NT2/D1 (cell line): ENCODE measurements at places on chromosomes 7 and 10.

GRCh38 chr7:128727239-128727638, 11.9 kb upstream of the CALU start:
- DNase-seq = no peak

DNA sequence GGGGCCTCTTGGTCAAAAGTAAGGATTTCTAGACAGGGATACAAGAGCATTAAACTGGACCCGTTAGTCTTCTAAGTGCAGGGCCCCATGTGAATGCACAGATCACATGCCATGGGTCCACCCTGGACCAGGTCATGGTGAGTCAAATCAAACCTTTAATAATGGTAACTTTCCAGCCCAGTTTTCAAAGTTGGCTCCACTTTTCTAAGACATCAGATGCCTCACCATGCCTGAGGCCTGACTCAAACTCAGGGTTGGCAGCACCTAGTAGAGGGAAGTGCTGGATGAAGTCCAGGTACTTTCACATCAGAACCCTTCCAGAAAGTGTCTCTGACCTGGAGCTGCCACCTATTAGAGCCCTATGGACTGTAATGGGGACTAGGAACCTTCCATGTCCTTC, 9.7 kb upstream of the SMIM30 start:
- DNase-seq = no peak

DNA sequence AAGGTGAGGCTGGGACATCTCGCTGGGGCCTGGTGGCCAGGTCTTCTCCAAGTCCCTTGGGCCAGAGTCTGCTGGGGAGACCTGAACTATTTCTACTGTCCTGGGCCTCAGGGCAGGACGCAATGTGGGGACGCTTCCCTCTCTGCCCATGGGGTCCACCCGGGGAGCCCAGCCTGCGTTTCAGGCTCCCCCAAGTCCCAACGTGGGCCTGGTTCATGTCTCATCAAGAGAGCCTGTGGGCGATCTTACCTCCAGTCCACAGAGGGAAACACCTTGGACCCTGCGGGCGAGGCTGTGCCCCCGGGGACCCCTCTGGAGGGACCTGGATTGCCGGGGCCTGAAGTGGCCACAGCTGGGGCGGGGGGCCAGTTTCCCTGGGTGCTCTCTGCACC, 91.7 kb downstream of the DNAJB6 start:
- DNase-seq = no peak

DNA sequence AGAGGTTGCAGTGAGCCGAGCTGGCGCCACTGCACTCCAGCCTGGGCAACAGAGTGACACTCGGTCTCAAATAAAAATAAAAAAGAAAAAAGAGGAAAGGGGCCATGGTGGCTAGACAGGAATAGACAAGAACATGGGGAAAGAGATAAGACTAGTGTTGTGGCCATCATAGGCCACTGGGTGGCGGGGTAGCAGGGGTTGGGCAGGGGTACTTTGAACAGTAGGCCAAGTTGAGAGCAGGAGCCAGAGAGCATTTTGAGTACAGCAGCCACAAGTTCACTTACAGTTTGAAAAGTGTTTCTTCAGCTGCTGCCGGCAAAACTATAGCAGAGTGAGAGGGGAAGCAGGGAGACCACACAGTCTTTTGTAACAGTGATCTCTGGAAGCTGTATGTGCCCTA, 656.0 kb downstream of the CNTNAP2 start:
- peak; percentile 38 for DNase-seq

DNA sequence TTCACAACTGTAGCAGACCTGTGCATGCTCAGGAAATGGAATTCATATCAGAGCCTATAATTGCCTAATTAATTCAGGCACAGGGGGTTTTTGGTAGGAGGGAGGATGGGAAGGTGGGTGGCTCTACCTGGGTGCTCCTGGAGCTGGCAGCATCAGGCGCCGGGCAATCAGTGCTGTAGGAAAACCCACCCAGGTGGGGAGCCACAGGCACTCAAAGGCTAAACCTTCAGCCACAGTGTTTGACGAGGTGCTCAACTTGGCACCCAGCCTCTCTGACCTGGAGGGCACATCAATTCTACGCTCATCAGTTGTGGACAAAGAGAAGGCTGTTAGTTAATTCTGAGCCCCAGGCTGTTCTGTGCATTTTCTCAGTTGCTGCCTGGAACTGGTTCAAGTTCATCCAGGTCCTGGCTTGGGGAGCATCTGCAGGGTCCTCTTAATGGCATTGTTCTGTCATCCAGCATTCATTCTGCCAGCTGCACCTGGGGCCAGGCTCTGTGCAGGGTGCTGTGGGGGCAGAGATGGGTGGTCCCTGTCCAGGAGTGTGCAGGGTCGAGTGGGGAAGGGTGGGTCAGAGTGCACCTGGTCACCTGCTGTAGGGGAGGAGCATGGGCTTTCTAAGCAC, 54.1 kb upstream of the NPTX2 start:
- no peak for DNase-seq

GRCh38 chr10:6423413-6424170, 156.5 kb downstream of the PRKCQ start:
- no peak for DNase-seq

DNA sequence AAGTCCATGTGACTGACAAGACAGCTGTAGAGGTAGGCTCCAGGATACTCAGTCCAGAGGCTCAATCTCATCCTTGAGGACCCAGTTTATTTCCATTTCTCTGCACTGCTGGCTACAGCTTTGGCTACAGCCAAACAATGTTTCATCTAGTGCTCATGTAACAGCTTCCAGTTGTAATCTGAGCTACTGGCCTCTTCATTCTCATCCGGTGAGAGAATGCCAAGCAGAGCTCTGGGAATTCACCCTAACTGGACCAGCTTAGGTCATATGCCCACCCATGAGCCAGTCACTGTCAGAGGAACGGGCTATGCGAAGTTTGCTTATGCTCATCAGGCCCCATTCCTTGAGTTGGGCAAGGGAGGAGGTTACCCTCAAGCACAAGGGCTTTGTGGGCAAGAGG, 192.9 kb downstream of the EVX1 start:
- no peak for DNase-seq

DNA sequence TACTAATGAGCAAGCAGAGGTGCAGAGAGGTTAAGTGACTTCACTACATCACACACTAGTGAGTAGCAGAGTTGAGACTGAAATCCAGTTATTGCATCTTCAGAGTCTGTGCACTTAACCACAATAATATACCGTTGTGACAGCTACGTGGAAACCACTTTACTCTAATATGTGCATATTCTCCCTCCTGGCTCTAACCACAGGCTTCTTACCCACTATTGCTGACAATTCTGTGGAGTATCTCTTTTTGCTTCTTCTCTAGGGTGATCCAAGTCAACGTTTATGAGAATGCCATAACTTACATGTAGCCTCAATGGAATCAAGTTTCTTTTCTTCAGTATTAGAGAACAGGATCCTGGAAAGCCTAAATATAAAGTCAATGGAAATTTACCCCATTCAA, 64.2 kb upstream of the MEOX2 start:
- DNase-seq = no peak

DNA sequence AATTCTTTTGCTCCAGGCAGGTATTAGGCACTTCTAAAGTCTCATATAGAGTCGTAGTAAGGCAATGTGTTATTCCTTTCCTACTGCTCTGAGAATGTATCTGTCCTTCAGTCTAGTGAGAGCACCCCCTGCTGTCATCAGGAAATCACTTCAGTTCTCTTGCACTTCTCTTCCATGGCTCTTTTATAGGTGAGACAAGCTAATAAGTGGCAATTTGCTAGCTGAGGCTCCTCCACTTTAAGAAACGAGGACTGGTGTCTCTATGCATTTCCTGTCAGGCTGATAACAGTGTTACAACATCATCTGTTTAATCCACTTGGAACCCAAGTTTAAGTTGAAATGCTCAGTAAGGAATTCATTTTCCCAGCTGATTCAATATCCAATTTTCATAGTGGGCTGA, 350.6 kb downstream of the TFEC start:
- DNase-seq = peak; percentile 57

GRCh38 chr10:21260066-21260465, 265.4 kb downstream of the SKIDA1 start:
- no peak for DNase-seq

DNA sequence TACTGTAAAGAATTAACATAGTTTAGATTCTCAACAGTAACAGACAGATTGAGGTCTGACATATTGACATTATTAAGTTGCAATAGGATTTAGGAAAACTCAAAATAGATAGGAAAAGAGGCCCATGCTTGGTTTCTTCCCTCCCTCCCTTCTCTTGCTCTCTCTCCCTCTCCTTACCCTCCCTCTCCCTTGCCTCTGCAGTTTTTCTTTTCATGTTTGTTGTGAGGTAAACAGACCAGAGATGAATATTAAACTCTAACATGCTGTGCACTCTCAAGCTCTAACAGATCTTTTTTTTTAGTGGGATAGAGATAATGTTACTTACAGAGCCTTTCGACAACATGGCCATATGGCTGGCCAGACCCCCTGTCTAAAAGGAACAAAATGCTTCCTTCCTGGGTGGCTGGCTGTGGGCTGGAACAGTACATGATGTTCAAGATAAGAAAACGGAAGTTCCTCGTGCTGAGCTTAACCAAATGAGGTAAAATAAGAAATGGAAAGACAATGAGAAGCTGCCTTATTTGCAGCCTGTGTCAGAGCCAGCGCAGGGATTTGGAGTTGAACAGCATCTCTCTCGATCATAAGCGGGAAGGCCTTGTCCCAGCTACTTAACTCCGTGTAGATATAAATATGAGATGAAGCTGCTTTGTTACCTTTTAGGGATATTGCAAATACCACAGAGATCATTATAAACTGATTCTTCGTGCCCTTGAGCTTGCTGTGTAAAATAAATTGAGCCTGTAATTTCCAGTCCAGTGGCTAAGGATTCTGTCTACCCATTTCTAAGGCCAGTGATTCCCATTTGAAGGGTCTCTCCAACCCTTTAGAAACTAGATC, 391.9 kb upstream of the NPVF start:
- DNase-seq = no peak

GRCh38 chr7:47669178-47669891, 87.4 kb upstream of the TNS3 start:
- DNase-seq = no peak

DNA sequence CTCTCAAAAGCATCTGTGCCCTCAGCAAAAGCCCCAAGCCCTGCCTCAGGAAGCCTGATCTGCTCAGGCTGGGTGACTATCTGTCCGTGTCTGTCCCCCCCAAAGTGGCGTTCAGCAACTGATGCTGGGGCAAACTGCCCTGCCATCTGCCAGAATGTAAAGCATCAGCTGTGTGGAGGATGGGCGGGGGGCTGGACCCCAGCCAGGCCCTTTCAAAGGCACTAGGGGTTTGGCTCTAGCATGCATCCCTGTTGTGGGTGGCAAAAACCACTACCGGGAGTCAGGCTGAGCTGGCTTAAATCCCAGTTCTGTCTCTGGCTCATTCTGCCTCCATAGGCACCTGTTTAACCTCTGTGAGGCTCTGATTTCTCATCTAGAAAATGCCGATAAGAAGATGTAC, 35.5 kb downstream of the GPRIN2 start:
- no peak for DNase-seq

DNA sequence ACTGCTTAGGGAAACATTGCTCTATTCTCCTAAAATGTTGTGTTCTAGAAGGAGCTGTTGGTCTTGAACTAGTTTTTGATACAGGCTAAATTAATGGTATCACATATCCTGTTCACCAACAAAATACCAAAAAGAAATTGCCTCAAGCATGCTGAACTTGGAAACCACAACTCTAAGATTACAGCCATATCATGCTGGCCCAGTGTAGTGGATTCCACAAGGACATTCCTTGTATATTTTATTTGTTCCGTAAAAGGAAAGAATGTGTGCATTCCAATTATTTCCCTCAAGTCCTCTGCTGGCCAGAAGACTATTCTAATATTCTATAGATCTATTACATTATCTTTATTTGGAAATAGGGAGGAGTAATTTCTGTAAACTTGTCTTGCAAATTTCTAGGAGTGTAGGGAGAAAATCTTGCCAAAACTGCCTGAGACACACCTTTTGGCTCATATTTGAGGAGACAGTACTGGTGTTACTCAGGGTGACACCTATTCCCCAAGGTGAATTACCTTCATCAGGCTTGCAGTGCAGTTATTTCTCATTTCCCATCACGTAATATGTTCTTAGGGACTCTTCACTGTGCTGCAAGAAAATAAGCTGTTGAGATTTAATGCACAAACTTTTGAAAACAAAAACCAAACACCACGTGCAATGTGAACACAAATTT, 1.9 kb upstream of the NEBL start:
- DNase-seq = no peak

DNA sequence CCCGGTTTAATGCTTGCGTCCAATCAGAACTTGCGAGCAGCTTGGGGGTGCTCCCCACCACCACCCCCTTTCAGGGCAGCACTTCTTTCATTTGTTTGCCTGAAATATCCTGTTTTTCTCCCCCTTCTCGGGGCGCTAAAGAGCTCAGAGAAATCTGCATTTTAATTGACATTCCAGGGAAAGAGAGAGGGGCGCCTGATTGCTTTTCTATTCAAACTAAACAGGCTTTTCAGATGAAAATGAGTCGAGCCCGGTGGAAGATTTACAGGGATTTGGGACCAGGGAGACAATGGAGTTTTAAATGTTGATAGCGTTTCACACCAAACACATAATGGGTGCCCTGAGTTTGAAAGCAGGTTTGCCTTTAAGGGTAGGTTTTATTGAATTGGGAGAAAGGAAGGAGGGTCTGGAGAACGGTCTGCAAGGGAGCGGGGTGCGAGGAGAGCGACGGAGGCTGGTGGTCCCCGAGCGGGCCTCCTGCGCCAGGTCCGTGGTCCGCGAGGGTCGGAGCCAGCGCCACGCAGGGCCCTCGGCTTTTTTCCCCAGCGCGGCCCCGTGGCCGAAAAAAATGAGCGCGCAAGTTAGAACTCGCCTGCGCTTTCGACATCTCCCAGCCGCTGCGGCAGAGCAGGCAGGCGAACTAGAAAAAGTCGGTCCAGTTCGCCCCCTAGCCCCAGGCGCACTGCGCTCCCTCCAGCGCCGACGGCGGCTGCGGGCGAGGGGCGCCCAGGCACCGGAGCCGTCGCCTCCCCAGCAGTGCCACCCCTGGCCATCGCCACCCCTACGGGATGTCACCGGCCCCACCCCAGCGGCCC, 1.3 kb downstream of the FGFR2 start:
- peak; percentile 89 for DNase-seq

- DNase-seq = no peak
These were observed 98.8 kb upstream of the PFKP start for GRCh38 chr10:2968401-2969058.

- DNase-seq = no peak
These were observed 380.4 kb upstream of the SORCS1 start for GRCh38 chr10:107544706-107545520.

DNA sequence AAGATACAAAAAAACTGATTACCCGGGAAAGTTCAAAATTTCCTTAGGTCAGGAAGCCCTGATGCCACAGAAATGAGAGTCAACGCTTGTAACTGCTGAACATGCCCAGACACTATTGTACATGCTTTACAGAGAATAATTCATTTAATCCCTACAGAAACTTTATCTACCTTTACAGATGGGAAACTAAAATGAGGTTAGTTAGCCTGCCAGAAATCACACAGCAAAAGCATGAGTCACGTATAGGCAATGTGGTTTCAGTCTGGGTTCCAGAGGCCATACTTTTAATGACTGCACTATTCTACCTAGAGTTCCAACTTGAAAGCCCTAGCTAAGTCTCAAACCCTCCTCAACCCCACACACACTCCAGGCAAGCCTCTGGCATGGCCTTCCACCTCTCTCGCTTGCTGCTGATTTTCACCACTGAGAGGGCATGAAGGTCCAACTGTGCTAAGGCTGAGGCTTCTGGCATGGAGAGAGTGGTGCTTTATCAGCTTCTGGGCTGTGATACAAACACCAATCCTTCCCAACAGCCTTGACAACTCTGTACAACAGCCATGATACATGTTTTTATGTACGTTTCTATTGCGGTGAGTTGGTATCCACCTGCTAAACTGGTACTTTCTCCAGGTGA, 1011.2 kb upstream of the GHITM start:
- no peak for DNase-seq

- DNase-seq = no peak
These were observed 141.0 kb downstream of the PRKAG2 start for GRCh38 chr7:151735851-151736402.
